Activated T-cell treated with anti-CD3 and anti-CD28 coated beads for 1 hour (primary cell): ENCODE measurements at places on chromosomes 11 and 22.

DNA sequence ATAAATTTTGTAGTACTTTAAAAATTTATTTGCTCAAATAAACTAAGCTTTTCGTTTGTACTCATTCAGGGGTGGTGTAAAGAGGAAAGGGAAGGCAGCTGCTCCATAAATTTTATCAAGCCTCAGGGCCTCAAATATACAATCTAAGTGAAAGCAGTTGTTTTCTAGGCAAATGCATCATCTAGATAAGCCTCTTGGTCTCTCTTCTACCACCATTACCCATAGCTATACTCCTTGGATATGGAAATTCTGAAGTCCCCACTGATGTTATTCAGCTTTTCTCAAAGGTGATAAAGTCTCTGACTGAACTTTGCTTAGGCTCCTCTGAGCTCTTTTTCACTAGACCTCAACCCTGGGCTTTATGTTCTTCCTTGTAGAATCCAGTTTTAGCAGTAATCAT, 1313.1 kb downstream of the JRKL start:
- DNase-seq: no peak

DNA sequence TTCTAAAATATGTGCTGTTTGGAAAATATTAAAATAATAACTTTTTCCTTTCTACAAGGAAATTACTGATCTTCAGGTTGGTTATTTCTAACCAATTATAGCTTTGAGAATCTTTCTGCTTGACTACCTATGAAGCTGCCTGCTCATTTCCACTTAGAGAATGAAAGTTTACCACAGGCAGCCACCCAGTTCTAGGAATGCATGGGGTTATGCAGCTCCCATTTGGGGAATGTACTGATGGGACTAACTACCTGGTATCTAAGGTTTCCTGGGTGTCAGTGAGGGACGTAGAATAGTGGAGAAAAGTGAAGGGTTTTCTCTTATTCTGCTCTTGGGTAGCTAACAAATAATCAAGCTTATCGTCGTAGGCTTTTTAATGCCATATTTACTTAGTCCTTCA, 73.4 kb downstream of the DEUP1 start:
- no peak for DNase-seq

- DNase-seq: no peak
Observed at GRCh38 chr11:11528986-11529385, 92.8 kb downstream of the GALNT18 start.

DNA sequence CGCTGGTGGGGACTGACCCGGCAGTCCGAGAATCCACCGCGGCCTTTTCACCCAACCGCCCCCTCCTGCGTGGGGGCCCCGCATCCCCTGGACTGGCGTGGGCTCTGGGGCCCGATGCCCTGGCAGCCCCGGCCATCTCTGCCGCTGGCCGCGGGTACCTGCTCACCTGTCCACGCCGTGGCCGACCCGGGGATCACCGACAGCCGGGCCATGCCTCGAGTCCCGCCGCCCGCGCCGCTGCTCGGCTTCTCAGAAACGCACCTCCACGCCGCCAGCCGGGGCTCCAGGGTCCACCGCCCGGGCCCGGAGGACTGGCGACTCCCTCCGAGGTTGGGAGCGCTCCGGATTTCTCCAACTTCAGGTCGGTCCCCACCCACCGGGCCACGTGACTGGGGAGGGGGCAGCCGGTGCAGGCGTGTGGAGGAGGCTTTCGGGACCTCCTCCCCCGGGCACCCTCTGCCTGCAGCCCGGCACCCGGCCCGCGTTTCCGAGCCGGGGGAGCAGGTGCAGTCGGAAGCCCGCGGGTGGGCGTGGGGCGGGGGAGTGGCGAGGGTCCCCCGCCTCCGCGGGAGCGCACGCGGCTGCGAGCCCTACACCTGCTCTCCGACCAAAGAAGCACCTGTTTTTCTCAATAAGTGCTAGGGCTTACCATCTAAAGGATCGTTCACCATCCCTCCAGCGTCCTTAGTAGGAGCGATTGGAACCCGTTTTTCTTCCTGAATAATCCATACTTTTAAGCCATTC, 554 bp upstream of the NRIP3 start:
- peak; percentile 15 for DNase-seq

GRCh38 chr11:117816151-117816741, 8.3 kb downstream of the FXYD2 start:
- no peak for DNase-seq

- DNase-seq: no peak
Observed at GRCh38 chr11:76623884-76624419, 46.6 kb downstream of the LRRC32 start.

GRCh38 chr11:1200611-1201191, 22.2 kb upstream of the MUC5B start:
- DNase-seq: no peak

DNA sequence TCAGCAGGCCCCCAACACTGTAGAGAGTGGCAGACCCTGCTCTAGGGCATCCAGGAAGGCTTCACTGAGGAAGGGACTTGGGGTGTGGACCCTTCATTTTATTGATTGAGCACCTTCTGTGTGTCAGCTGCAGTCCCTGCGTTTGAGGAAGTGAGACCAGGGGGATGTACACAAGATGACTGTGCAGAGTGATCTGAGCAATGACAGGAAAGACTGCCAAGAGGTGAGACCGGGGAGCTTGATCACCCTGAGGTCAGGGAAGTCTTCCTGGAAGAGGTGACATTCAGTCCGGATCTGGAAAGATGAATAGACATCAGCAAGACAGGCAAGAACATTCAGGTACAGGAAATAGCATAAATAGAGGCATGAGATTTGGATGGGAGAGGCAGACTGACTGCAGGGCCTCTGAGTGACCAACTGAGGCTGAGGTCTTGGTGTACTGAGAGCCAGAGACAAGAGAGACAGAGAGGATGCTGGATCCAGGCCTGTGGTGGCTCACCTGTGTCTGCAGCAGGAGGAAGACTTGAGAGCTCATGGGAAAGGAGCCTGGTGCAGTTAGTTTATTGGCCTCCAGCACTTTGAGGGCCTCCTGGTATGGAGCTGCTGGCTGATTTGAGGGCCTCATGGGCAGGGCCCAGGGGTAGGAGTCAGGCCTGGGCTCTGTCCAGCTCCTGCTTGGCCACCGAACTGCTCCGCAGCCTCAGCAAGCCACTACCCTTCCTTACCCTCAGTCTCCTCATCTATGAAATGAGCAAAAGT, 5.2 kb downstream of the DGAT2 start:
- no peak for DNase-seq

DNA sequence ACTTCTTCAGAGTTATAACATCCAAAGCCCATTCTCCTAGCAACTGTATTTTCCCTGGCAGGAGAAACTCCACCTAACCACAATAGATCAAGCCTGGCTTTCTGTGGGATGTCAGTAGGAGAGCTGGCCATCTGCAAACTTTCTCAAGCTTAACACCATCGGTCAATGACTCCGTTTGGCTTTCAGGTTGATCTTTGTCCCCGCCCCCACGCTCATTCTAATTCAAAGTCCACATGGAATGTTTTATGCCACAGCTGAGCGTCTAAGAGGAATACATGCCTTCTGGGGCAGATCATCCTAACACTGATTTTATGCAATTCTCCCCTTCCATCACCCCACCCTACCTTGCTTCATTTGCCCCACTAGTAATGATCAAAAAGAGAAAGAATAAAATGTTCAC, 4.8 kb downstream of the GVQW3 start:
- DNase-seq: no peak

DNA sequence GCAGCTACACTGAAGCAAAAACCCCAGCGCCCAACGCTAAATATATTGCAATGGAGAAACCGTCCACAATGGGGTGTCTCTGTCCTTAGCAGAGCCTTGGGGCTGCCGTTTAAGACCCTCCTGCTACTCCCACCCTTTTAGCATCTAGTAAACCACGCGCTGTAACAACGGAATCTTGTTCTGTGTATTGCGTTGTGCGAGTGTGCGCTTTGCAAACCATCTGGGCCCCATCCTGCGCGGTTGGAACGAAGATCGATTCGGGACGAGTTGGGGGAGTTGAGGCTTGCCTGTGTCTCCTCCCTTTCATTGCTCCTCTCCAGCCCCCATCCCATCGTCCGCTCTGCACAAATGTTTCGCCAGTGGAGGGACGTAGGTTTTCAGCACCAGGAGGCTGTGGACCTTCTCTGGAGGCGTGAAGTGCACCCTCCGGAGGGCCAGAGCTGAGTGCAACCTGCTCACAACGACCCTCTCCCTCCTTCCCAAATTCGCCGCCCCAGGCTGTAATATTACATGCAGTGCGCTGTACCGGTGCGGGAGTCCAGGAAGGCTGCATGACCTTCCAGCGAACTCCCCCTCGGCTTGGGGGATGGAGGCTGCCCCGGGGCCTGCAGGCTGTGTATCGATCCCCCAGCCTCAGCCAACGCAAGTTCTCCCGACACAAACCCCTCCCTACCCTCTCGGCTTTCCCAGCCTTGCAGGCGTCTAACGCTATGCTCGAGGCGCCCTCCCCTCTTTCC, 1.6 kb upstream of the KMT2A start:
- DNase-seq: peak; percentile 13

GRCh38 chr11:61869429-61869707, 22.0 kb downstream of the FADS3 start:
- no peak for DNase-seq

DNA sequence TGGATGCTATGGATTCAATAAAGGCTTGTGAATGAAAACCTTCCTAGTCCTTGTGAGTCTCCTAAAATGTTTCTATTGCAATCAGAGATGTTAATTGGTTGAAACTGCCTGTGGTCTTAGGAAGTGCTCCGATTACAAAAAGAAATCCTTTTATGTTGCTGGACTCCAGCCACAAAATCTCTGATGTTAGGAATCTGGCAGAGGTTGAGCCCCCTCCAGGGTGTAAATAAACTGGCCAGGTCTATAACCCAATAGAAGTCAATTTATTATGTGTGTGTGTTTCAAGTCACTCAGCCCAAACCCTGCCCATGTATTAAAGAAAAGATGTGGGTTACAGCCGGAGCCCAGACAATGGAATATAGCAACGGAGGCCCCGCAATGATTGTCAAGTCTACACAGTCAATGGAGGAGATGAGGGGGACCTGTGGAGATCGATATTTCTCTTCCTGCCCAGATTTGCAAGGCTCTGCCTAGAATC, 218.1 kb upstream of the SORL1-AS1 start:
- no peak for DNase-seq

DNA sequence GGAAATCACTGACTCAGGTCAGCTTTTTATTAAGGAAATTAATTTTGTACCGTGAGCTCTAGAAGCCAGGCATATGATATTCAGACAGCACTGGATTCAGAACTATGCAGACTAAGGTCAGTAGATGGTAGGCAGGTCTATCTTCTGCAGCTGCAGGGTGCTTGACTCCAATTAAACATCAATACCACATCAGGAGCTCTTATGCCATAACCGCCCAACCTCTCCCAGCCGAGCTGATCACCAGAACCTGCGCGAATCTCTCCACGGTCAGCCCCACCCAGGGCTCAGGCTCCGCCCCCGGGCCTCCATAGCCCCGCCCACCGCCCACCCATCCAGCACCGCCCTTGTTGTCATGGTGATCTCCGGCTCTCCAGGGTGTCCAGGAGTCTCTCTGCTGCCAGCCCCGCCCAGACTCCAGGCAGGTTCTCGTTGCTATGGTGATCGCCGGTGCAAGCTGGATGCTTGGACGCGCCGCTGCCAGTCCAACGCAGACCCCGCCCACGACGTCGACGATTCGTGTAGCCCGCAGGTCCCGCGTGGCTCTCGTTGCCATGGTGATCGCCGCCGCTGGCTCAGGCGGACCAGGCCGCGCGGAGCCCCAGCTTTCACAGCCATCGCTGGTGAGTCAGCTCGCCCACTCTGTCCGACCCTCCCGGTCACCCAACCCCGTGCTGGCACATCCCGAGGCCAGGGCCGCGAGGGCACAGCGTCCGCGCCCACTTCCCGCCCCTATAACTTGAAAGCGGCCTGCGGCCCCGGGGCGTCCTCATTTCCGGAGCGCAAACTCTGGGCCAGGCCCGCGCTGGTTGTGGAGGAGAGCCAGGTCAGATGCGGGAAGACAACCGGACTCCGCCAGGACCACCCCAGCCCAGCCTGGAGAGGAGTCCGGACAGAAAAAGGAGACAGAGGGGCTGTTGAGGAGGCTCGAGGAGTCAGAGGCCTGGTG, at the start of gene RAB36:
TSS of gene RAB36 (plus strand) at position 546 of the 946 bp plus-strand sequence. CDS start 1,140 bp downstream, outside the sequence.
- DNase-seq: peak; percentile 79

- DNase-seq: peak; percentile 10
Observed at GRCh38 chr22:38570779-38571364, 889 bp upstream of the DMC1 start.

DNA sequence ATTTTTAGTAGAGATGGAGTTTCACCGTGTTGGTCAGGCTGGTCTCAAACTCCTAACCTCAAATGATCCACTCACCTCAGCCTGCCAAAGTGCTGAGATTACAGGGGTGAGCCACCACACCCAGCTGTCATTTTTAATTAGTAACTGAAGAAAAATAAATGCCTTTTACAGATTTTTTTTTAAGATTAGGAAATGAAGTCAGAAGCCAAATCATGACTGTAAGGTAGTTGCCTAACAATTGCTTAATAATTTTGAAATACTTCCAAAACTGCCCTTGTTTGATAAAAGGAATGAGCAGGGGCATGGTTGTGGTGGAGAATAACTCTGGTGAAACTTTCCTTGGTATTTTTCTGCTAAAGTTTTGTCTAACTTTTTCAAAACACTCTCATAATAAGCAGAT, 98.9 kb upstream of the SLC5A12 start:
- DNase-seq: no peak
